ENCODE measurements at places on chromosomes 13 and 19.

DNA sequence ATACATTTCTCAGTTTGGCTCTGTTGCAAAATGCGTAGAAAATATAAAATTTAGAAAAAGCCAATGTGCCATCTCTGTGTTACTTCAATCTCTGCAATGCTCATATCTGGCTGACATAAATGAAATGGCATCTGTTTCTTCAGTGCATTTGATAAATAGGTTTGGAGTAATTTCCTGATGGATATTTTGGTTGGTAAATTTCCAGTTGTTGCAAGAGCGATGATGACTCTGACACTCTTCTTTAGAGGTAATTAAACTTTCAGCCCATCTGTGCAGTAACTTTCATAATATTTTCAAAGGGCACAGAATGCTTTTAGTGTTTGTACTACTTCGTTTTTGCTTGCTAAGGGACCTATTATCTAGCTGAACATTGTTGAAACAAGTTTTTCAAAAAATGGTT is 1286.4 kb downstream of the PCDH9 start:
- DNase-seq: no peak

DNA sequence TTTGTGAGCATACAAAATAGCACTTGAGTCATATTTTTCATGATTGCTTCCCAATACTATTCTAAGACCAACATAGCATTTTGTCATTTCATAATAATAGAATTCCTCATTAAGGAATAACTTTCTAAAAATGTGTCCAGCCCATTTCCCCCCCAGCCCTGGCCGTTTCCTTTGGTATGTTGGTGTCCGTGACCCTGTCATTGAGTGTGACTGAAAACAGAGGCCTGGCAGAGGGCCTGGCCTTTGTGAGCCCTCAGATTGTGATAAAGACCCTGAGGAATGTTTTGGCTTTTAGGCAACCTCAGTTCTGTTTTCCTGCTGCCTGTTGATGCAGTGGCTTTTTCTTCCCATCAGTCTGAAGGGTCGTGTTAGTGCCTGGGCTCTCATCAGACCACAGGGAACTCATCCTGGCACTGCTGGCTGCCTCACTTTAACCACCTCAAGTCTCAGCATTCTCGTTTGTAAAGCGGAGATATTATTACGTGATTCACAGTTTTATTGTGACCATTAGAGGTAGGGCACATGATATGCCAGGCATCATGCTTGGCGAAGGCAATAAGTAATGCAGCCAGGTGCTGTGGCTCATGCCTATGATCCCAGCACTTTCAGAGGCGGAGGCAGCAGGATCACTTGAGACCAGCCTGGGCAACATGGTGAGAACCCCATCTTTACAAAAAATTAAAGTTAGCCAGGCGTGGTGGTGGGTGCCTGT is 13.8 kb downstream of the SPINT2 start:
- DNase-seq: no peak

GRCh38 chr19:18978616-18979015 is 37.6 kb upstream of the HOMER3 start:
- DNase-seq: no peak

- DNase-seq: no peak
These were observed 56.4 kb downstream of the ZDHHC20 start for GRCh38 chr13:21402586-21403307.

DNA sequence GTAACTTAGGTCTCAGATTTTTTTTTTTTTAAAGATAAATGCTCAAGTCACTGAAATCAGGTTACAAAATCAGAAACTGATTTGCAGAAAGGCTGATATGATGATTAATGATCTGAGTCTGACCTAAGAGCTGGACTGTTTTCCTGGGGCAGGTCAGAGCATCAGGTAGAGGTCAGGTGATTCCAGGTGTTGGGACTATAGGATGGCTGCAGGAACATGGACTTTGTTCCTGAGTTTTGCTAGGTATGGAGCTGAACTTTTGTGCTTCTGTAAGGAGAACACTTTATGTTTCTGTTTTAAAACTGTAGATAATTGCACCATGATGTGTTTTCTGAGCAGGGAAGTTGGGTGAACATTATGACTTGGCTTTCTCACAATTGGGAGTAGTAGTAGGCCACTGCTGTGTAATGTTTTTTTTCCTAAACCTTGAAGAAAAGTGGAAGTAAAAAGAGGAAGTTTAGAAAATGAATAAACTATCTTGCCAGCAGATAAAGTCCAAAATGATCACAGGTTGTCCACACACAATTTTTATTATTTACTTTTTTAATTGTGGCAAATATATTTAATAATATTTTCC is 297.2 kb downstream of the DCT start:
- no peak for DNase-seq

DNA sequence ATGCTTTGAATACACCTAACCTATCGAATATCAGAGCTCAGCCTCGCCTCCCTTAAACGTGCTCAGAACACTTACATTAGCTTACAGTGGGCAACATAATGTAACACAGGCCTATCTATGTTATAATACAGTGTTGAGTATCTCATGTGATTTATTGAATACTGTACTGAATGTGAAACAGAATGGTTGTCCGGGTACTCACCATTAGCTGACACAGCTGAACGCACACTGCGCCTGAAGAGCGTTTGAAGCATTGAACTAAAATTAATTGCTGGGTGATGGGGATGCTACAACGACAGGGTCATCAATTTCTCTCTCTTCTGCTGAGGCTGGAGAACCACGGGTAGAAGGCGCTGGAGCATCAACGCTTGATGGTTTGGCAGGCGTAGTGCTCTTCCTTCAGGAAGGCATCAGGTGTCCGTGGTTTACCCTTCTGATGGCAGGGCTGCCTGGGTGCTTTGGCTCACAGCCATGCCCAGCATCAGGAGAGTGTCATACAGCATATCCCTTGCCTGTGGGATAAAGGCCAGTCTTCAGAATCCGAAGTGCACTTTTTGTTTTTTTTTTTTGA is 46.9 kb upstream of the UBE2L5 start:
- no peak for DNase-seq

GRCh38 chr19:47435196-47435595 is 15.9 kb upstream of the MEIS3 start:
- no peak for DNase-seq

DNA sequence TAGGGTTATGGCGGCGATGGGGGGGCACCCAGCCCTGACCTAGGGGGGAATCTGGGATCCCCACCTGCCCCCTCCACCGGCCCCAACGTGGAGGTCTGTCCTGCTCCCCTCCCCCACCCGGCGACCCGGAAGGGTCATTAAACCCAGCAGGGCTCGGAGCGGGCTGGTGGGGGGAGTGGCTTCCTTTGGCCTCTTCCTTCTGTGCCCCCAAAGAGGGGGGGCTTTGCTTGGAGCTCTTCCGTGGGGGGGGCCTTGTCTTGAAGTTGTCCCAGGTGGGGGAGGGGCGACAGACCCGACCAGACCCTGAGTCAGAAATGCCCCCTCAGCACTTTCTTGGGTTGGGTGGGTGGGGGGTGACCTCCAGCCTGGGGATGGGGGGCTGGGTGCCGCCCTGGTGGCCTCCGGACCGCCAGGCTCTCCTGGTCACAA is 1.5 kb downstream of the ARID3A start:
- DNase-seq: no peak

GRCh38 chr19:29670255-29670654 is 5.0 kb downstream of the PLEKHF1 start:
- DNase-seq: no peak

- no peak for DNase-seq
These were observed 11.8 kb upstream of the ERFL start for GRCh38 chr19:41939861-41940730.

DNA sequence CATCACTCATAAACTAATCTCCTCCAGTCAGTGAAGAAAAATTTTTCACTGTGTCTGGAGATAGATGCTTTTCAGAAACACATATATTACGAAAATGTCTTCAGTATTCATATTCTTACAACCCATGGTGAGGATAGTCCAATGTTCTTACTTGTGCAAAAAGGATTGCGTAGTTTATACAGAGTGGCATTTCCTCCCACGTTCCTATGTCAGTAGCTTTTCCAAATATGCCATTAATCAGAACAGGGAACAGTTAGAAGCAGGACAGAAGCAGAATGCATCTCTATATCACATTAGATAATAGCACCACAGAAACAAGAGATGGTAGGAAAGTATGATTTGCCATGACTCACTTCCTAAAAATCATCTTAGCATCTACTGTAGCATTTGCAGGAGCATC is 282.9 kb downstream of the SLITRK5 start:
- DNase-seq: no peak

DNA sequence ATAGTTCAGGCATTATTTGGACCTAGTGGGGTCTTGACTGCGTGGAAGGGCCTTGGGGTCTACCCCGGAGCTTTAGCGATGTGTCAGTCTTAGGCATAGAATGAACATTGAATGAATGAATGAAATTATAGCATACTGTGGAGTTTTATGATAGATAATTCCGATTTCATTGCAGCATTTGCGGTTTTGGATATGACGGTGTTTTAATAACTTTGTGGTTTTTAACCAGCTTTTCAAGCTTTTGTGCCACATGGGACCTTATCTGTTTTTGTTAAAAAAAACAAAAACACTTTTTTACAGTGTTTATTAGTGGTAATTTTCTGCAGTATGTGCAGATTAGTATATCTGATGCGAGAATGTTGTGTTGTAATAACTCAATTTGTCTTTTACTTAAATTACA is 696 bp downstream of the NUP58 start:
- no peak for DNase-seq

GRCh38 chr19:39407660-39408391 is 1.2 kb downstream of the ZFP36 start:
- DNase-seq: no peak

DNA sequence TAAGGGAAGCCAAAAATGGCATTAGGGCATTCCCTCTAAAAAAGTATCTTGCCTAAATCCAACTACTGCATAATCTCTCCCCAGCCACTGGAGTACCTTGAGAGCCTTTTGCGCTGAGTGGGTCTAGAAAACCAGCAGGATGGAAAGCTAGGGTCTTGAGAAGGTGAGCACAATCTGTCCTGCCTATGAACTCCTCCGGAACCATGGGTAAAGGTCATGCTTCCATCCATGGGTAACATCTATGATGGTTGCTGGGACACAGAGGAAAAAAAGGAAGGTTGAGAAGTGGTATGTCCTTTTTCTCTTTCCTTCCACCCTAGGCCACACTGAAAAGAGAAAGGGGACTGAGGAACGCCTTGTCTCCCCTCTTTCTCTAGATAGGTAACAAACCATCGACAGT is 52.4 kb downstream of the ZNF676 start:
- DNase-seq: no peak

DNA sequence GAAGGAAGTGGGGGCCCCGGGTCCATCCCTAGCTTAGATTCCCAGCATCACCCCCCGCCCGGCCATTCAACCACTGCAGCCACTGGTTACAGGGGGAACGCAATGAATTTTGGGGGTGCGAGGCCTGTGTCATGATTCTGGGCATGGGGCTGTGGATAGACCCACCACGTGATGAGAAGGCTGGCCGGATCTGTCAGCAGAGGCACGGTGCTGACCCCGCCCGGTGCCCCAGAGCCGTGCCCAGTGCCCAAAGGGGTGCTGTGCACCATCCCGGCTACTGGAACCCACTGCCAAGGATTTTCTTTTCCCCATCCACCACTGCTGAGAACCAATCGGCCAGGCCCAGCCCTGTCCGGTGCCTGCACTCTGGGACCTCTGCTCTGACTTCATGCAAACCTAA is 27.4 kb downstream of the CLEC4M start:
- no peak for DNase-seq

GRCh38 chr13:50990818-50991506 is 81.4 kb downstream of the RNASEH2B start:
- DNase-seq: peak; percentile 20

GRCh38 chr13:43446126-43446525 is 340.6 kb downstream of the ENOX1 start:
- no peak for DNase-seq

DNA sequence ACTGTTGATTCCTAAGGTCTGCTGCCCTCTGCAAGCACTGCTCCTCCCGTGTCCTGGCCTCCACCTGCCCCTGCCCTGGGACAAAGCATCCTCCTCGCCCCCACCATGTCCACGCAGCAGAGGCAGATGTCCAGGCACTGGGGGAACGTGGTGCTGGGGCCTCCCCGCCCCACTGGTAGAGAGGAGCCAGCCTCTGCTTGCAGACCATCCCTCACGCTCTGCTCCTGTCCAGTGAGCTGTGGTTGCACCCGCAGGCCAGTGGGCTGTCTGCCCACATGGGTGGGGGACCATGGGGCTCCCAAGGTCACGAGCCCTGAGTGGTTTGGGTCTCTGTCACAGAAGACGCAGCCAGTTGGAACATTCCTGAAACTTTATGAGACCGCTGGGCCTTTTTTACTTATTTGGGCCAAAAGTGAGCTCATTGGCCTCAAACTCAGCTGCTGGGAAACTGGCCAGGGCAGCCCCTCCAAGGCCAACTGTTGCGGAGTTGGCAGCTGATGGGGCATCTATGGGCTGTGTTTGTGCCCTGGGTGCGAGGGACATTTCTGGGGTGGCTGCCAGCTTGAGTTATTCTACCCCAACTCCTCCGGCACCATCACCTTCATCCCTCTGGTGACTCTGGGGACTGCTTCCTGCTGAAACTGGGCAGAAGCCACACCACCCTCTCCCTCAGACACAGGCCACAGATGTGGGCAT is 64.8 kb upstream of the F7 start:
- no peak for DNase-seq

GRCh38 chr13:30486230-30487074 is 20.7 kb upstream of the HMGB1 start:
- no peak for DNase-seq

DNA sequence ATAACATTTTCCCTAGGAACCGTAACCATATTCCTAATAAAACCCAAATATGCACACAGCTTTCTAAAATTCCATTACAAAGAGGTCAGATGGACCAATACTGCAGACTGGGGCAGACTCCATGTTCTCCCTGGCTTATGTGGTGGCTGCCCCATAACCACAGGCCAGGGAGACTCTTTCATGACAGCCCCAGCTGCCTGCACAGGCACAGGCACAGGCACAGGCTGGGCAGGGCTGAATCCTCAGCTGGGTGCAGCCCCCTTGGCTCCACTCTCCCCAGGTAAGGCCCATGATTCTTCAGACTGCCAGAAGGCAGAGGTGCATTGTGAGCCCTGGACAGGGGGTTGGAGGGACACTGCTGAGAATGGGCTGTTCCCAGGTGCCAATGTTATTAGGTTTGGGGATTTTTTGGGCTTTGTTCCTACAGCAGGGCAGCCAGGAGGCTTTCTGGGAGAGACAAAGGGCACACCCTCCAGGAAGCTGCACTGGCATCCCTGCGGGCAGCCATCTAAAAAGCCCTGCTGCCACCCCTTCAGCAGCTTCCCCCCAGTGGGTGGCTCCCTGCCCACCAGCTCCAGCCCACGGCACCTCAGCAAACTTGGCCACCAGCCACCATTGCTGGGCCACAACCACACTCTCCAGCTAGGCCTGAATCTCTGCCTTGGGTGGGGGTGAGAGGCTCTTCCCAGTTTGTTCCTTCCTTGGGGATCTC is 20.0 kb downstream of the DOCK9 start:
- no peak for DNase-seq
